ENCODE measurements at places on chromosomes 1 and 21. TPM values are rescaled to one million over a fixed set of nuclear protein-coding genes. Genes with fewer than 3 reads are reported as not detected.

The NEXN gene
- 5.3 TPM for total RNA-seq

The TBX15 gene
- total RNA-seq, result 0.07 TPM

The CLDN17 gene
- total RNA-seq, result not detected

The DMBX1 gene
- 16.6 TPM for total RNA-seq

The CFHR3 gene
- not detected for total RNA-seq

The FAM167B gene
- 3.9 TPM for total RNA-seq

The GUCA2A gene
- 1.9 TPM for total RNA-seq

The SERTAD4 gene
- total RNA-seq, result 0.54 TPM

The JMJD4 gene
- total RNA-seq, result 18.9 TPM

DNA sequence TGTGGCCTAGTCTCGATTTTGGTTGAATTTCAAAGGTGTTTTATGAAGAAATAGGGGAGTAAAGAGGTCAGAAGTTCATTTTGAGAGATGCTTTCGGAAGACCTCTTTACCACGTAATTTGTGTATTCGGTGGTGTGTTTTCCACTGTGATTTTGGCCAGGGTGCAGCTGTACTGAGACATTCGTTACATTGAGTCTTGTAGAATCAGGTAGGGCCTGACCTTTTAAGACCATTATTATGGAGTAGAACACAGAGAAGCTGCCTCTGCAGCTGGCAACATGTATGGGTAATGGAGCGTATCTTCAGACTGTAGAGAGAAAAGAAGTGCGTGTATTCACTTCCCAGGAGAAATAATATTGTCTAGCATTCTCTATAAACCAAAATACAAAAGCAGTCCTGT, 326.5 kb downstream of the PDE4B start:
- H3K27ac ChIP-seq, result no peak overlapping the region
- no peaks in the 10 kb centered on the region for H3K27me3 ChIP-seq
- H3K36me3 ChIP-seq, result no peaks in the 10 kb centered on the region
- H3K4me1 ChIP-seq, result no peaks in the 10 kb centered on the region

GRCh38 chr1:156308078-156308477, 9.0 kb upstream of the VHLL start:
- no peak overlapping the region for H3K27ac ChIP-seq
- H3K36me3 ChIP-seq, result peaks cover 73% of the 10 kb centered on the region
- H3K27me3 ChIP-seq, result no peaks in the 10 kb centered on the region
- no peak overlapping the region for H3K4me3 ChIP-seq

DNA sequence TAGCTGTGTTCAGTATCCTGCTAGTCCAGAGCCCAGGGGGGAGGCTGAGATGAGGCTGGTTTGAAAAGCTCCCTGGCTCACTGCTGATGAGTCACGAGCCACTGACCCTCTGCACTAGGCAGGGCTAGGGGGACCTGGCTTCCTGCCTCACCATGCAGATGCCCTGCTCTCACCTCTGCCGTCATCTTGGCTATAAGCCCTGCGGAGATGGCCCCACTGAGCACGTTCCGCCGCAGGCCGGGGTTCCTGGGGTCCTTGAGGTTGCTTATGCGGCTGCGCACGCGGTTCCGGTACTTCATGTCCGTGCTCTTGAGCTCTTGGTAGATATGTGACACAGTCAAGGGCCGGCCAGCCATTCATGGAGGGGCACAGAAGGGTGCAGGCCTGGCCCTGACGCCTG, 24.1 kb upstream of the ZNF436 start:
- H3K27ac ChIP-seq, result no peak overlapping the region
- no peaks in the 10 kb centered on the region for H3K4me1 ChIP-seq
- DNase-seq, result peak; percentile 47
- H3K4me3 ChIP-seq, result no peak overlapping the region
- peaks cover 24% of the 10 kb centered on the region for H3K27me3 ChIP-seq

GRCh38 chr1:152112101-152112884, 3.0 kb downstream of the TCHH start:
- peak; percentile 72 for DNase-seq
- H3K36me3 ChIP-seq, result no peaks in the 10 kb centered on the region
- H3K27me3 ChIP-seq, result peaks cover 94% of the 10 kb centered on the region
- H3K4me1 ChIP-seq, result no peaks in the 10 kb centered on the region

DNA sequence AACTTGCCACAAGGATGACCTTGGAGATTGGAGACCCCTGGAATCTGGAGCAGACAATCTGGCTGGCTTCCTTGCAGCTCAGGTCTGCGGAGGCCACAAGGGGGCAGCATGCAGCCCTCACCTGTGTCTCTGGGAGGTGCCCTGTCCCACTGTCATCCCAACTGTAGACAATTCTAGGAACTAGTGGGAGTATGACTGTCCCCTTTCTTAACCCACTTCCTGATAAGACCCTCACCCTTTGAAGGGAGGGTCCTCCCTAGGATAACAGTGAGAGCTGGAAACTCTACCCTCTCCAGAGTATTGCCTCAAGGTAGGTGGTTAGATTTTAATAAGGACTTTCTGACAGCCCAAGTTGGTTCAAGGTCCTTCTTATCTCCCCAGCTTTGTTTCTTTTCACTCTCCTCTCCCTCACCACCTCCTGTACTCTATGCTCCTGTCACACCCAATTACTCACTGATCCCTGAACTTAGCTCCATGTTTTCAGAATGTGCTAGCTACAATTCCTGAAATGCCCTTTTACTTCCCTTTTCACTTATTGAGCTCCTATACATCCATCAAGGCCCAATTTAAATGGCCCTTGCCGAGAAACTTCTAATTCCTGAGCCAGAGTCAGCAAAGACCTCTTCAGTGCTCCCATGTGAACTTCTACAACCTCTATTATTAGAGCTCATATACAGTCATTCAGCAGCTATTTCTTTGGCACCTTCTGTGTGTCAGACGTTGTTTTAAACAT, 9.2 kb upstream of the KCNQ4 start:
- peak; percentile 93 for DNase-seq
- peaks cover 30% of the 10 kb centered on the region for H3K36me3 ChIP-seq
- H3K27me3 ChIP-seq, result no peaks in the 10 kb centered on the region
- H3K4me3 ChIP-seq, result no peak overlapping the region
- H3K4me1 ChIP-seq, result no peaks in the 10 kb centered on the region

DNA sequence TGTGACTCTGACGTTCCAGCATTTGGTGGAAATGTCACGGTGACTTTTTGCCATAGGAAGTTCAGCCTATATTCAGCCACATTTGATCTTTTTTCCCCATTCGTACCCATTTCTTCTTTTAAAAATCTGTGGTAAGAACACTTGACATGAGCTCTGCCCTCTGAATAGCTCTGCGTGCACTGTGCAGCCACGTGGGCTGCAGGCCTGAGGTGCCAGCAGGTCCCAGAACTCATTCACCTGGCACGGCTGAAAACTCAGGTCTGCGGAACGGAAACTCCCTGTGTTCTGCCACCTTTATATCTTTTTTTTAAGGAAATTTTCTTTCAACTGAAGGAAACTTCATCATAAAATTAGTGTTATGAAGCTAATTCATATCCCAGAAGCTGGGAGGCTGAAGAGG, 28.6 kb downstream of the CEP104 start:
- no peaks in the 10 kb centered on the region for H3K4me1 ChIP-seq
- no peaks in the 10 kb centered on the region for H3K27me3 ChIP-seq
- H3K27ac ChIP-seq, result no peak overlapping the region
- DNase-seq, result no peak
- H3K4me3 ChIP-seq, result no peak overlapping the region
- peaks cover 60% of the 10 kb centered on the region for H3K36me3 ChIP-seq

DNA sequence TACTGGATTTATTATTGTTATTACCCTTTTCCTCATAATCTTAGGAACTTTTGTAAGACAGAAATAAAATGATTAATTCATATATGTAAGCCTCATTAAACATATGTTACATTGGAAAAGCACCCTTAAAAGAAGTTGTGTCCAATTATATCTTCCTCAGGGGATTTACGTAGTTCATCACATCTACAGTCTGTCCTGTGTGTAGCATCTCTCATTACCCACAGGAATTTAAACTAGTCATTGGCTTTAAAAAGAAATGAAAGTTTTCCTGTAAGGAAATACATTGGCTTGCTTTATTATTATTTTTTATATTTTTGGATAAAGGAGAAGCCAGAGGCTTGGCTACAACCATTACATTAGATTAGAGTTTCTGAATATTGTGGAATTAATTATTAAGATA, 56.1 kb downstream of the SWT1 start:
- H3K4me1 ChIP-seq, result no peaks in the 10 kb centered on the region
- no peak overlapping the region for H3K4me3 ChIP-seq
- no peak for DNase-seq
- H3K36me3 ChIP-seq, result no peaks in the 10 kb centered on the region

DNA sequence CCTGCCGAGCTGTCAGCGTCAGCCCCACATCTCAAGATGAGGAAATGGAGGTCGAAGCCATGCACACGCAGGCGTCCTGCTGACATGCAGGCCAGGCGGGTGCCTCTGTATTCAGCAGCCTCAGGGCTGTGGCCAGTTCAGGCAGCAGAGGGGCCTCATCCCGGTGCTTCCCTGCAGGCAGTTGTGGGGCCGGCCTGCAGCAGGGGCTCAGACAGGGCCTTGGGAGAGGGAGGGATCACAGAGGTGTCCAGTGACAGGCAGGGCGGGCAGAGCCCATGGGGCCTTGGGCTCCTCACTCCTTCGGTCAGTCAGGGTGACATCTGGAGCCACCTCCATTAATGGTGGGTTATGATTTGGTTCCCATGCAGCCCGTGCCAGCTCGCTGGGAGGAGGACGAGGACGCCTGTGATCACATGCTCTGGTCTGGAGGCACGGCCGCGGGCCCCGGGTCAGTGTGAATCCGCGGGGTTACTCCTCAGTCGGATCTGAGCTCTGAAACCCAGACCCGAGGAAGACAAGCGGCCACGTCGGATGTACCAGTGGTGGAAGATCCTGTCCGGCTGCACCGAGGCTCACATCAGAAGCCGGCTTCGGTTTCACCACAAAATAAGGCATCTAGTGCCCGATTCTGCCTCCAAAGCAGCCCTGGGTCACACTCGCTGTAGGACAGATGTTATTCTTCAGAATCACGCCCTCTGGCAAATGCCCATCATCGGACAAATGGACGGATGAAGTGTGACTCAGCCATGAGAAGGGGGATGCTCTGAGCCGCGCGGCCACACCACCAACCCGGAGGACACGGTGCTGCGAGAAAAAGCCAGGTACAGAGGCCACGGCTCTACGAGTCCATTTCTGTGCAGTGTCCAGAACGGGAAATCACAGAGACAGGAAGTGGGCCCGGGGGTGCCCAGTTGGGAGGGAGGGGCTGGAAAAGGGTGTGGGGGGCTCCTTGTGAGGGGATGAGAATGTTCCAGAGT, 33.4 kb downstream of the KRTAP10-1 start:
- no peak overlapping the region for H3K27ac ChIP-seq
- H3K36me3 ChIP-seq, result no peaks in the 10 kb centered on the region
- no peaks in the 10 kb centered on the region for H3K4me1 ChIP-seq
- no peaks in the 10 kb centered on the region for H3K27me3 ChIP-seq

DNA sequence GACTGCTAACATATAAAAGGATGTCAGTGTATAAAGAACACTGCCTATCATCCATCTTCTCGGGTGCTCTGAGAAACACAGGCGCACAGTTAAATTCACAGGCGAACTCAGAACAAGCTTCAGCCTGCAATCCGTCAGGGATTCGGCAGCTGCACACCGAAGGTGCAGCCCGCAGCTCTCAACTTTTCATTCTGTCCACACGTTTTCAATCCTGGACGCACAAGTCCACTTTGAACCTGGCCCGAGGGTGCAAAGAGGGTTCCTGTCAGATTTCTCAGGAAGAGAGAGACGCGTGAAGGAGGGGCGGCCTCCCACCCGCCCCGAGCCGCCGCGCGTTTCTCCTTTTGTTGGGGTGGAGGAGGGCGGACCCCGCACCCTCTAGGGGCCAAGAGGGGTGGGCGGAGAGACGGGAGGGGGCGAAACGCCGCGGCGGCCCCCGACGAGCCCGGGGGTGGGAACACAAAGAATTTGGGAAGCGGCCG, 724 bp downstream of the DOCK7 start:
- H3K27ac ChIP-seq, result peak overlapping the region; percentile 66
- H3K36me3 ChIP-seq, result peaks cover 7% of the 10 kb centered on the region
- H3K27me3 ChIP-seq, result no peaks in the 10 kb centered on the region
- H3K4me1 ChIP-seq, result peaks cover 3% of the 10 kb centered on the region

- H3K4me3 ChIP-seq, result no peak overlapping the region
- no peaks in the 10 kb centered on the region for H3K4me1 ChIP-seq
Observed at GRCh38 chr1:201535919-201536245, 3.0 kb upstream of the NAV1 start.

GRCh38 chr1:55789466-55789865, 574.3 kb upstream of the USP24 start:
- no peaks in the 10 kb centered on the region for H3K36me3 ChIP-seq
- H3K4me3 ChIP-seq, result no peak overlapping the region
- H3K4me1 ChIP-seq, result no peaks in the 10 kb centered on the region
- DNase-seq, result no peak

DNA sequence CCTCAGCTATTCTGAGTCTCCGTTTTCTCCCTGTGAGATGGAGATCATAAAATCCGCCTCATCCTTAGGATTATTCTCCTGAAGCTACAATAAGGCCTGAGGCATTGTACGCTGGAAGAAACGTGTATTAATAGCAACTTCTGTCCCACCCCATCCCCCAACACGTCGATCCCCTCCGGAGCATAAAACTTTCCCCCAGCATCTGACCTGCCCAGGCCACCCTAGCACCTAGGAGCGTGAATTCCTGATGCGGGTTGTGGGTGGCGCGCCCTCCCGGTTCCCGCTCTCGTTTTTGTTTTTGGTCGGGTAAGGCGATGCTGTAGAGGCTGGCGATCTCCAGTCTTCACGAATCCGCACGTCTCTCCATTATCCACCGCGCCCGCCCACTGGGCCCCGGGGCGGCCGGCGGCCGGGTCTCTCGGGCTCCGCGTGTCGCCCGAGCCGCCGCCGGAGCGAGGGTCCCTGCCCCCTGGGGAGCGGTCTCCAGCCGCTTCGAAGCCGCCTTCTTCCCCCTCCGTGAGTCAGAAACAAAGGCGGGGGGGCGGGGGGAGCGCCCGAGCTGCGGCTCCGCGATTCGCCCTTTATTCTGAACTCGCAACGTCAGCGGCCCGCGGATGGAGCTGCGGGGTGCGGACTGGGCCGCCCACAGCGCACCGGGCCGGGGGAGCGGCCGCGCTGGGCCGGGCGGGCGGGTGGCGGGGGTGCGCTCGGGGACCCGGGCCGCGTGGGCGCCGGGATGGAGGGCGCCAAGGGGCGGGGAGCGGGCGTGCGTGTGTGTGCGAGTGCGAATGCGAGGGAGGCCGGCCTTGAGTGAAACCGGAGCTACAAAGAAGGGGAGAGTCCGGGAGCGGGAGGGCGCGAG, at the start of gene PLEKHO1:
Gene PLEKHO1 (plus strand): TSS at position 646 of the 862 bp plus-strand sequence. CDS start 342 bp downstream, outside the sequence.
- H3K27ac ChIP-seq, result peak within 1 kb of the TSS; percentile 91
- no peaks in the 10 kb centered on the region for H3K4me1 ChIP-seq
- no peaks in the 10 kb centered on the region for H3K27me3 ChIP-seq
- H3K36me3 ChIP-seq, result peaks cover 19% of the 10 kb centered on the region
- DNase-seq, result peak; percentile 81
- H3K4me3 ChIP-seq, result peak within 1 kb of the TSS; percentile 98

GRCh38 chr1:71843012-71843411, 439.3 kb downstream of the NEGR1 start:
- no peak for DNase-seq
- H3K36me3 ChIP-seq, result no peaks in the 10 kb centered on the region
- no peak overlapping the region for H3K4me3 ChIP-seq
- H3K27ac ChIP-seq, result no peak overlapping the region
- H3K27me3 ChIP-seq, result peaks cover 6% of the 10 kb centered on the region

All from endodermal cell (in vitro differentiated cells).